ENCODE measurements at places on chromosomes 1 and 21.

DNA sequence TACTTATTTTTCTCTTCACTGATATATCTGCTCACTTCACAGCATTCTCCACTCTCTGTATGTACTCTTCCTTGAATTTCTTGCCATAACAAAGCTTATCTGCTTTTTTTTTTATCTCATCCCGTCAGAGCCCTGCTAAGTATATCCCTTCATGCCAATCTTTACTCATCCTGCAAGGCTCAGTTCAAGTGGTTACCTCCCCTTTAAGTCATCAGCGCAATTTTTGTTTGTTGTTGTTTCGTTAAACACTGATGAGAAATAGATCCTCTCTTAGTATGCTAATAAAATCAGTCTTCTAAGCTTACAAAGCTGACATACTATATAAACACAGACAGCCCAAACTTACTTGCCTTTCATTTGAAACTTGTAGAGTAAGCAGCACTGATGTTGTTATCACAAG, 17.8 kb downstream of the COL24A1 start:
- no peak for DNase-seq

DNA sequence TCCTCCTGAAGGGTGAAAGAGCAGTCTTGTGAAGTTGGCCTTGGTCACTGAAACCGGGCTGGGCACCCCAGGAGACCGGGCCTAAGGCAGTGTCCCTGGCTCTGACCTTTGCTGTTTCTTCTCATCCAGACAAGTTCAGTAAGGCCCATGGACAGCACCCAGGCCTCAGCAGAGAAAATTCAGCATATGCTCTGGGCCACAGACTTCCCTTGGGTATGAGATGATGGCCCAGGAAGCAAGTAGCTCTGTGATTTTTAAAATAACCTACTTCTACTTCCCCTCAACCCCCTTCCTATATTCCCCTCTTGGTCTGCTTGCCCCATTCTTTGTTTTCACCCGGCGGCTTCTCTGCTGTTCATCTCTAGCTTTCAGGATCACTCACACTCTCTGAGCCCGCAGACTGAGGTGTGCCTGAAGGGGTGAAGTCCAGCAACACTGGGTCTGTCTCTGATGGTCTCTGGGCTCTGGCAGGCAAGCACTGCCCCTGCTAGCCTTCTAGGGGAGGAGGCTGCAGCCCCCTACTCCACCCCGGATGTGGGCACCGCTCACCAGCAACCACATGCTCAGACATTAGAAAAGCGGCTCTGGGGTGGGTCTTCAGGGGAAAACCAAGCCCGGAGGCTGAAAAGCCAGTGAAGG, 2.9 kb upstream of the GPR25 start:
- peak; percentile 81 for DNase-seq

DNA sequence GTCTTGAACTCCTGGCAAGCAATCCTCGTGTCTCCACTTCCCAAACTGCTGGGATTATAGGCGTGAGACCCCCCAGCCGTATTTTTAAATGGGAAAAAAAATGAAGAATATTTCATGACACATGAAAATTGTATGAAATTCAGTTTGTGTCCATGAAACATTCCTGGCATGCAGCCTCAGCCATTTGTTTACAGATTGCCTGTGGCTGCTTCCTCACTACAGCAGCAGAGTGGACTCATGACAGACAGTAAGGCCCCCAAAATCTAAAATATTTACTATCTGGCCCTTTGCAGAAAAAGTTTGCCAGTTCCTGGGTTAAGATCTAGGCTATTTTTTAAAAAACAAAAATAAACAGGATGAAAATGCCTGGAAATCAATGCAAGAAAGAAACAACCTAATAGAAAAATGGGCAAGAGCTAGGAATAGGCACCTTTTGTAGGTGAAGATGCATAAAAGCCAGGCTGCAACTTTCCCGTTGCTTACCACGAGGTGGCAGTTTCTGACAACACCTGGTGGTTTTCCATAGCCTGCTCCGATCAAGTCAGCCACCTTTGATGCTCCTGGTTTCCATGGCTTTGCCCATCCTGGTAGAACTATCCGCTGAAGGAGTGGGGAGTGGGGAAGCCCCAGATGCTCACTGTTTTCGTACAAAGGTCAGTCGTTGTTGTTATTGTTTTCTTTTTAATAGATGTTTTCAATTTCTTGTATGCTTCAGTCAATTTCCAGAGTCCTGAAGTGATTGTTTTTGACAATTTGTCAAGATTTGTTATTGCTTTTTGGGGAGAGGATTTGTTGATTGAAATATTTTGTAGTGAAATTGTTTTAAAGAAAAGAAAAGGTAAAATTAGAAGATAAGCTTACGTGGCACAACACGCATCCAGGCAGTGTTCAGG, 24.3 kb downstream of the UBE2Q1 start:
- no peak for DNase-seq

DNA sequence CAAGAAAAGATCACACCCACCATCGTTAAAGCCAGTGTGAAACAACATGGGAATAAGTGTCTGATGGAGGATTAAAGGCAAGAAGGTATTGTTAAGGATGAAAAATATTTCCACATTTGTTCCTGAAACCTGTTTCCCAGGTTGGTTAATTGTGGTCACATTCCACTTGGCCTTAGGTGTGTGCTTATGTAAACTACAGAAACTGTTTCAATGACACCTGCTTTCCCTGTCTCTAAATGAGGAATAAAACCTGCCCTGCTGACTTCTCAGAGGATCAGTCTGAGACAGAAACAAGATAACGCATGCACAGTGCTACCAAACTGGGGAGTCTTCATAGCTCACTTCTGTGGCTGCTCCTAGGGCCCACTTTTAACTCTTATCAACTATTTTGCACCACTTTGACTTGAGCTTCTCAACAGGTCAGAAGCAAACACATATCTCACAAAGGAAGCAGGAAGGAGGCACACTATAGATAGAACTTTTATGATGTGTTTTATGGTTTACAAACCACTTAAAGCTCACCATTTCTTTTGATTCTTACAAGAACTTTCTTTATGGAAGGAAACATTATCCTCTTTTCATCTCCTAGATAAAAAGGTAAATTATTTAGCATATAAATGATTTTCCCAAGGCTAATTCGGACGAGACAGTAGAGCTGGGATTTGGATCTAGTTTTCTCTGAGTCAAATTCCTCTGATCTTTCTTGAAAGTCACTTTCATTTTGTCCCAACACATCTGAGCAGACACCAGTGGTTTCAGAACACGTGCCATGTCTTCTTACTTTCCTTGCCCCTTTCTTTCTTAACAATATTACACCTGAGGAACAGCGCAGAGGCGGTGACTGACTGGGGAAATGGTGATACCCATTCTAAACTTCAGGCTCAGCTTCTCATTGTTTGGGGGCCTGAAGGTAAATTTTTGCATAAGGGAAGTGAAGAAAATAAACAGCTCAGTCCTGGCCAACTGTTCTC, 33.4 kb downstream of the CYP2J2 start:
- no peak for DNase-seq

DNA sequence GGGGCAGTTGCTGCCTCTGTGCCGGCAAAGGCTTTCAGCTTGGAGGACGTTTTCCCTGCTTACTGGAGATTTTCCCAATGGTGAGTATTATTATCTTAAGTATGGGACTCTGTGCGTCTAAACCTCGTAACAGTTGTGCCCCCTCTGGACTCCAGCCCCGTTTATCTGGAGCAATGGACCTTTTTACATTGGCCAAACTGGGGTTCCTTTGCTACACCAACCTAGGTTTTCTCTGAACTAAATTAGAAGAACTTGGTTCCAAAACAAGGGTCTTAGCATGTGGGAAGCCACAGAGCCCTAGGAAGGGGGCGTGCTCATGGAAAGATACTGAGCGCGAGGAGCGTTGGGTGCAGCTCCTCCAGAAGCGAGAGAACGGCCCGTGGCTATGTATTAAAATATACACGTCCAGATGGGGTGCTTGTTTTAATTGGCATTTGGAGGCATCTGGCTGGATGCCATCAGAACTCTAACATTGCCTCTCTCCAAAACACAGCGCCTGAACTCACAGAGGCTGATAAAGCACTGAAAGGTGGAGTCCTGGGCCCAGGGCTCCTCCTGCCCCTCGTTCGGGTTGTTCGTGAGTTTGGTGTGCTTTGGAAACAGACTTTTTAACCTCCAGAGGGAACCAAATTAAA, 28.4 kb downstream of the POFUT2 start:
- no peak for DNase-seq

DNA sequence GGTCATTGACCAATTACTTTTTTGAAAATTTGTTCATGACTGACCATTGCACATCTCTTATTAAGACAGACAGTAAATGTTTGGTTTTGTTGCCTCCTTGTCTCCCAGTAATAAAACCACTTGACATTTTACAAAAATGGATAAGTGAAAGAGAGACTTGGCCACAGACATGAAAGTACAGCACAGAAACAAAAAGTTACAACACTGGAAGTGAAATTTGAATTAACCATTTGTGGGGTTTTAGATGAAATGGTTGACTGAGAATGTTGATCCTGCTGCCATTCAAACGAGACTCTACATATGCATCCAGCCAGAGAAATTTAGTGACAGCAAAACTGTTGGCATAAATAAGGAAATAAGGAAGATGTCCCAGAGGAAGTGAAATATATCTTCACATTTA, 79.3 kb upstream of the B3GALT2 start:
- DNase-seq = no peak

- DNase-seq = no peak
Observed at GRCh38 chr1:113531321-113531720, 141.0 kb downstream of the MAGI3 start.

DNA sequence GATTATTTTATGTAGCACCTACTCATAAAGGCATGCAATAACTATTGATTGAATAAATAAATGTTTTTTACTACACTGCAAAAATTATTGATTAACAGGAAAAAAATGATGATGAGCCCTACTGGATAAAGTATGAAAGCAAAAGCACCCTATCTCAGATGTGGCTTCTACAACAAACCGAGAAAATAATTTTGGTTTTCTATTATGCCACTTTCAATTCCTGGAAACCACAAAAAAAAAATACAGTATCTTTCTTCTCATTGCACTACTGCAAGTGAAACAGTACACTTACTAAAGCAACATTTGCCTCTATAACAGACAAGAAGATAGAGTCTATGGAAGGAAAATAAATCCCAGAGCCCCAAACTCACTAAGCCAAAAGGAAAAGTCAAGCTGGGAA, 1882.4 kb downstream of the NCAM2 start:
- DNase-seq = no peak

DNA sequence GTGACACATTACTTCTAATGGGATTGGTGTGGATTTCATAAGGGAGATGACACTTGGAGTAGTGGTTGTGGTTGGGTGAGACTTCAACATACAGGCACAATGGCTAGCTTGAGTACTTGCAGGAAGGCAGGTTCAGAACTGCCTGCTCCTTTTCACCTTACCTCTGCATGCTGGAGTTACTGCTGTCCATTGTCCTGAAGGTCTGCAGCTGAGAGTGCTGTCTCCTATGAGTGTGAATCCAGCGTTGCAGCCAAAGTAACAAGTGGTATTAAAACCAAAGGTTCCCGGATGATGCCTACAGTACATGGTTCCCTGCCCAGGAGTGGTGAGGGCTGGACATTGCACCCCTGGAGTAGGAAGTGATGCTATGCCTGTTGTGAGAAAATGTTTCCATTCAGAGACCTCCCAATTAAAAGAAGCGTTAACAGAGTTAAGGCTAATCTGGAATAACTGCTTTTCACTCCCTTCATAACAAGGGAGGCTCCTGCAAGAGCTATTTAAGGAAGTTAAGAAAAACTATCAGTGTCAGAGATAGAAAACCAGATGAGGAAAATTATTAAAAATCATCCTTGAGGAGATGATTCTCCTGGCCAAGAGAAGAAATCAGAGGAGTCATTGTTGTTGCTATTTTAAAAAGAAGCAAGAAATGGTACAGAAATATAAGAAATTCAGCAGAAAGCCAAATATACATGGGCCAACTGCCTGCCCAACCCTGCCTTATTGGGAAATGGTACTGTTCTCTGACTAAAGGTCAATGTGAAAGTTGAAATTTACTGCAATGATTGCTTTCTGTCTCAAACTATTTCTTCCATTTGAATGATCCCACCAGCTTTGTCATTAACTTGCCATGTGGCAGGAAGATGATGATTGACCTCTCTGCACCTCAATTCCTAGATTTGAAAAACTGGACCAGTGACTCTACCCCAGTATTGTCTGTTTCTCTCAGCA, 9.8 kb upstream of the F5 start:
- peak; percentile 45 for DNase-seq

DNA sequence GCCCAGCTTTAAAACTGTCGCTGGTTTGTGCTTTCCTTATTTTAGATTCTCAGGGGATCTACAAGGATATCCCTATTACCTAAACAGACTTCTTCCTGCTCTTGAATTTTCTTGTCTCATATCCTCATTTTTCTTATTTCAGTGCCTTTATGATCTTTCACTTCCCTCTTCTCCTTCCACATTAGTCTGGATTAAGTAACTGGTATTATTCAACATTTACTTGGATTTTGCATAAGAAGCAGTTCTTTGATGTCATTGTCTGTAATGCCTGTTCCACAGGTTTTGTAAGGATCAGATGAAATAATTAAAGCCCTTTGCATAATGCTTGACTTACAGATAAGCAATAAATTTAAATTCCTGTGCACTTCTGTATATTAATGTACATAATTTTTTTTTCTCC, 26.5 kb downstream of the CXADR start:
- DNase-seq = no peak

DNA sequence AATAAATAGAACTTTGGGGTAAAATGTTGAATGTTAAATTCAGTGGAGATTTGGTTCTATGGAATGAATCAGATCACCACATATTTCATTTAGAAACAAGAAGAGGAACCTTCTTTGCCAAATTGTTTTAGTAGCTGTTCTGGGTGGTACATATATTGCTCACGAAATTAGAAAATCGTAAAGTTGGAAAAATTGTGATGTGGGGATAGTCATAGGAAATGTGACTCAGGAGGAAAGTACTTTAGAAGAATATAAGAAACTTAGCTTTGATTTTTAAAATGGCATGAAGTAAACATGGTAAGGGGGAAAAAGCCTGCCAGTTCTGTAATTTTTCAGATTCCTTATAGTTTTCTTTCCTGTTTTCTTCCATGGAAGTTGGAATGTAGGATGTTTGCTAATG, 27.4 kb downstream of the RRP15 start:
- peak; percentile 27 for DNase-seq

DNA sequence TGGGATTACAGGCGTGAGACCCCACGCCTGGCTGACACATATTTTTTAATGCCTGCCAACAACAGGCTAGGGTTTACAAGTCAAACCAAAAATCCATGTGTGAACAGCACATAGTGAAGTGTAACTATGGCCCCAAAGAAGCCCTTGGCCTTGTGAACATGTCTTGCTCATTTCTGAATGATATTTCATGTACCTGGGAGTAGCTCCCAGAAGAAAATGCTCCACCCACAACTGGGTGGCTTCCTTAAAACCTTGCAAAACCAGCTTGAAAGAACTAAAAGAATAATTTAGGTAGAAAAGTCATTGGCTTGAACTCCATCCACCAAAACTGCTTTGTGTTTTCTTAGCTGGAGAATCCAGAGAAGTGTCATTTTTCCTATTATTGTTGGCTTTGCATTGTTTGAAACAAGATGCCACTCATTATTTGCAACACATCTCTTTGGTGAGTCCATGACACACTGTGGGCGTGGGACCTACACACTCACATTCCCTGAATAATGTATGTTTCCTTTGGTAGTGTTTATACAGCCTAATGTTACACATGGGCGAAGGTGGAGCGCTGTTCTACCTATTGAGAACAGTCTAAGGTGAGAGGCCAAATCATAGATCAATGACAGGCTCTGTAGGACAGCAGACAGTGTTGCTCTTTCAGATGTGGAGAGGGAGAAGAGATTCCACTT, 28.5 kb upstream of the SDE2 start:
- no peak for DNase-seq

GRCh38 chr1:107689733-107690132, 275.2 kb downstream of the VAV3 start:
- no peak for DNase-seq

GRCh38 chr1:31897526-31898100, 40.6 kb downstream of the PTP4A2 start:
- DNase-seq = no peak

GRCh38 chr1:199690496-199690895, 337.0 kb upstream of the NR5A2 start:
- DNase-seq = no peak
